ENCODE measurements at places on chromosomes 11 and 22.

- no peak for DNase-seq
Measured at GRCh38 chr11:129815596-129816461, at the start of gene TMEM45B. TSS of gene TMEM45B (plus strand) at chr11:129815848. CDS start at chr11:129852483, 36,635 bp downstream.

DNA sequence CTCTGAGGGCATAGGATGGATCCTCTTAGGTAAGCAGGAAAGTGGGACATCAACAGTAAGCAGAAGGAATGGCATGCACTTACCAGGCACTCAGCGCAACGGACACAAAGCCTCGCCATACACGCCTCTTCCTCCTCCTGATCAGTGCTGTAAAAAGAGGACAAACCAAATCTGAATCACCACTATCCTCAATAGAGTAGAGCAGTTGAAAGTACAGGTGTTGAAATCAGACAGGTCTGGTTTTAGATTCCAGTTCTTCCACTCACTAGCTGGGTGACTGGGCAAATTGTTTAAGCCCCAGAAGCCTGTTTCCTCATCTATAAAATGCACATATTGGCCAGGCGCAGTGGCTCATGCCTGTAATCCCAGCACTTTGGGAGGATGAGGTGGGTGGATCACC lies 8.6 kb upstream of the JAML start:
- DNase-seq = no peak

DNA sequence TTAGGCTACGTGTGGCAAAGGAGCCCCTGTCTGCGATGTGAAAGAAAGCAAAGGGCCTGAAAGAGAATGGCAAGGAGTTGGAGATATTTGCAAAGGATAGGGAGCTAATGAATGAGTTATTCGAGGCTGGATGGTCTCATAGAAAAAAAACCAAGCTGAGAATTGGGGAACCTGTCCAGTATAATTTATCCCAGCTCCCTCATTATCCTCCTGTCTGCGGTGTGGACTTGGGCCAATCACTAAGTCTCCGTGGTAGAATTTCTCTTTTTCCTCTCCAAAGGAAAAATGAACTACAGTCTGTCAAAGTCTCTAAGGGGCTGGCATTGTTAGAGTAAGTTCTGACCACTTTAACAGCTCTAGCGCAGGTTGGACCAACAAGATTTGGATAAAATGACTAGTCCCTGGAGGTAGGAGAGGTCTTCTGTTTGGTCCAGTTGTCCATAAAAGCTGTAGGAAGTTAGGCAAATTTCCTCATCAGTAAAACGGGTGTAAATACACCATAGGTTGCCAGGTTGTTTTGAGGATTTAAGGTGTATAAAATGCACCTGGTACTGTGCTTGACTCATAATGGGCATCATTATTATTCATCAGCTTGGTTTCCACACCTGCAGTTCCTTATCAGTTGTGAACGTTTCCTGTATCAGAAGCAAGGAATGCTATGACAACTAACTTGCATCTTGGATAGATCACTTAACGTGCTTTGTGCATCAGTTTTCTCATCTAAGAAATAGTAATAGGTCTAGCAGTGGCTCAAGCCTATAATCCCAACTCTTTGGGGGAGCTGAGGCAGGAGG lies 10.3 kb upstream of the CDON start:
- DNase-seq = no peak

GRCh38 chr22:30970356-30970746 lies 1.3 kb downstream of the TUG1 start:
- no peak for DNase-seq

- no peak for DNase-seq
Measured at GRCh38 chr22:28229566-28230485, 310.8 kb upstream of the PITPNB start.

DNA sequence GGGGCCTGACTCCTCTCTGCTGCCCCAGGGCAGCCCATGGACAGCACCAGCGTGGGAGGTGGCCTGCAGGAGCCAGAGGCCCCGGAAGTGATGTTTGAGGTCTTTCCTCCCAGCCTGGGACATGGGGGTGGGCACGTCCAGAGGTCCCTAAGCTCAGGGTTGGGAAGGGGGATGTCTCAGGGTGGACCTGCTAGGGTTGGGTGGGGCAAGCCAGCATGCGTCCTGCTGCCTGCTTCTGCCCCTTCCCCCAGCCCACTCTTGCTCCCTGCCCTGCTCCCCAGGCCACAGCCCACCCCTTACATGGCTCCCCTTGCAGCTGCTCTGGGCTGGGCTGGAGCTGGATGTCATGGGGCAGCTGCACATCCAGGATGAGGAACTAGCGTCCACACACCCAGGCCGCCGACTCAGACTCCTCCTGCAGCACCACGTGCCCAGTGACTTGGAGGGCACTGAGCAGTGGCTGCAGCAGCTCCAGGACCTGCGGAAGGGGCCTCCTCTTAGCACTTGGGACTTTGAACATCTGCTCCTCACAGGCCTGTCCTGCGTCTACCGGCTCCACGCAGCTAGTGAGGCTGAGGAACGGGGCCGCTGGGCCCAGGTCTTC lies 1.3 kb downstream of the FAM180B start:
- DNase-seq = no peak

DNA sequence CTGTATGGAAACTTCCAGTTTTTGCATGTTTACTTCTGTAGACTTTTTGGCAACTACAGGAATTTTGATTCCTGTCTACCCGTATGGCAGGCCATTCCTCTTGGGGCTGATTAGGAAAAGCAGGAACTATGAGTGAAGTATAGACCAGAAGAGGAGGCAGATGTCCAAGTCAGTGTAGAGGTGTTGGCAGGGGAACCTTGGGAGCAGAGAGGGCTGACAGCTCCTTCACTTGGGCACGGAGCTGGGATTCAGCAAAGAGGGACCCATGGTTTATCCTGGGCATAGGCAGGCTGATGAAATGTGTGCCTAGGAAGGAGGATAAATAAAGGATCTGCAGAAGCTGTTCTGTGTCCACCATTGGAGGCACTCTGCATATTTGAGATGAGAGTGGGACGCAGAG lies 33.1 kb downstream of the TREH start:
- no peak for DNase-seq

Measured in stimulated activated CD4-positive, alpha-beta T cell treated with anti-CD3 and anti-CD28 coated beads, Interleukin-1b, Interleukin-23, amount 100 ng/mL, for 4 hours (primary cell).